Substantia nigra (tissue), 51 donors: ENCODE measurements at places on chromosomes 1 and 21.

- DNase-seq, result no peak
These were observed 66.7 kb downstream of the LBR start for GRCh38 chr1:225361176-225361575.

DNA sequence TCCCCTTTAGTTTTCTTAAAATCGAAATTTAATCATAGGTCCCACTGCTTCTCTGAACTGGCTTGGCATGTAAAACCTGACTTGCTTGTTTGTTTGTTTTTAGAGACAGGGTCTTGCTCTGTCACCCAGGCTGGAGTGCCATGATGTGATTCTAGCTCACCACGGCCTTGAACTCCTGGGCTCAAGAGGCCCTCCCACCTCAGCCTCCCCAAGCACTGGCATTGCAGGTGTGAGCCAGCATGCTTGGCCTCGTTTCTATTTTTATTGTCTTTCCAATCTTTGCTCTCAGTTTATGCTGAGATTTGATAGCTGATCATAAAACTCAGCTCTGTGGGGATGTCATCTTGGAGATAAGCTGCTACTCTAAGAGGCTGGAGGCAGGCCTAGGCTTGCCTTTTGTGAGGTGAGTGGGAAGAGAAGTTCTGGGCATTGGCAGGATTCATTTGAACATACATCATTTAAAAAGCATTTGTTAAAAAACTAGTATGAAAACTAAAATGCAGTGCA is 51.5 kb upstream of the GCLM start:
- DNase-seq, result no peak

DNA sequence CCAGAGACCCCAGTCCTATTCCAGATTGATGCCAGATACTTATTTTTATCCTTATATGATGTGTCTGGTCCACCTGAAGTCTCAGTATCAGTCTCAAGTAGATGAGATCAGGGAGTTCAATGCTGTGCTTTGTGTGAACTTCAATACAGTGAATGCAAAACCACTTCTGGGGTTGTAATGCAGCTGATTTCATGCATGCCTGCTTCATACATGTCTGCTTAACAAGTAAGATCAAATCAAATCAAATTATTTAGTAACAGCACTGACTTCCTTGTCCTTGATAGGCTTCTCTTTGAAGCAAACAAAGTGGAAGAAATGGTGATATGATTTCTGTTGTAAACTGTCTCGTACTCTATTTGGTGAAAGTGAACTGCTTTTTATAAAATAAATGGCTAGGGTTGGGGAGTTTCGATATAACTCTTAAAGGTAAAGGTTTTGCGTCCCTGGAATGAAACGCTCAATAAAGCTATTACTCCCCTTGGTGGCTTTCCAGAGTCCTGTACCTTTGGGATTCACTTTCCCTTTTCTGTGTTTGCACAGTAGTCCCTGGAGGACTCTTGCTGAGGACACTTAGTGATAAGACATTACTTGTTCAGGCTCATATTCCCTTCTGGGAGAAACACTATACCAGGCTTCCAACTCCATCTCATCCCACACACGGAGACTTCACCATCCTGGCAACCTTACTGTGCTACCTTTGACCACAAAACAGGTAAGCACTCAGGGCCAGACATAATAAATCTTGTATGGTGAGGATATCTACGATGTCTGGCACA is 59.3 kb downstream of the FH start:
- DNase-seq, result no peak

DNA sequence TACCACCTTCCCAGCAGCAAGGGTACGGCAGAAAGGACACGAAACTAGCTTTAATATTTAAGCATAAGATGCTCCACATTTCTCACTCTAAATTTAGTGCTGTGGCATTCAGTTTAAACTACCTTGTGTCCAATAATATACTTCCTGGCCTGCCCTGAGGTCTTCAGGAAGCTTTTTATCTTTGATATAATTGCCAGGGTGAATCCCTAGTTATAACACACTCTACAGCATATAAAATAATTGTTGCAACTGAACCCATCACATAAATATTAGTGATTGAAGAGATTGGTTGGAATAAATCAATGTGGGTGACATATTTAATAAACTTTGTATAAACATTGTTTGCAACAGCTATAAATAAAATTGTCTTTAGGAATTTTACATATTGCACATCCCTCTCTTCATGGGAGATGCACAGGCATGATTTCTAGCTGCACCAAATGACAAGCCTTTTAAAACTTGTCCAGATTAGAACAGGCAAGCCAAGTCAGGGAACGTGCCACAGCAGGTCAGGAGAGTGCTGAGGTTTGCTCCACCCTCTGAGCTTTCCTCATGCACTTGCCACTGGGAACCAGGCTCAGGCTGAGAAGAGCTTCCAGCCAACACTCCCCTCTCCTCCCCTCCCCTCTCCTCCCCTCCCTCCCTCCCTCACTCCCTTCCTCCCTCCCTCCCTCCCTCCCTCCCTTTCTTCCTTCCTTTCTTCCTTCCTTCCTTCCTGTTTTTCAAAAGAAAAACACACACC is 623.2 kb upstream of the PKN2 start:
- DNase-seq, result no peak

DNA sequence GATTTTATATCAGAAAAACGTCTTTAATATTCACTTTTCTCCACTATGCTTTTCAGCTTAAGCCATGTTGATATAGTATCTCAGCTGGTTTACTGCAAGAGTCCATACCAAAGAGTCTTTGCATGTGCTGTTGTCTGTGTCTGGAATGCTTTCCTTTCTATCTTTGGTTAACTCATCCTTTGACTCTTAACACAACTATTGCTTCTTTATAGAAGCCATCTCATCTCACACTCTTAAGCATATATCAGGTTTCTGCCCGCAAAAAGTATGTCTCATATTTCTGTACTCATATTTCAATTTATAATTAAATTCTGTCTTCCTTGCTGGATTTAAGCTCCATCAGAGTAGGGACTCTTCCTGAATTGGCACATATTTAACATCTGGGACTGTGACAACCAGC is 220.9 kb upstream of the KCNK2 start:
- no peak for DNase-seq

- DNase-seq, result no peak
These were observed 34.3 kb upstream of the MTF1 start for GRCh38 chr1:37893673-37894072.

- DNase-seq, result no peak
These were observed 194.2 kb upstream of the LRRC7 start for GRCh38 chr1:69373520-69373919.

- DNase-seq, result no peak
These were observed 7.7 kb downstream of the NTPCR start for GRCh38 chr1:232958067-232958466.

DNA sequence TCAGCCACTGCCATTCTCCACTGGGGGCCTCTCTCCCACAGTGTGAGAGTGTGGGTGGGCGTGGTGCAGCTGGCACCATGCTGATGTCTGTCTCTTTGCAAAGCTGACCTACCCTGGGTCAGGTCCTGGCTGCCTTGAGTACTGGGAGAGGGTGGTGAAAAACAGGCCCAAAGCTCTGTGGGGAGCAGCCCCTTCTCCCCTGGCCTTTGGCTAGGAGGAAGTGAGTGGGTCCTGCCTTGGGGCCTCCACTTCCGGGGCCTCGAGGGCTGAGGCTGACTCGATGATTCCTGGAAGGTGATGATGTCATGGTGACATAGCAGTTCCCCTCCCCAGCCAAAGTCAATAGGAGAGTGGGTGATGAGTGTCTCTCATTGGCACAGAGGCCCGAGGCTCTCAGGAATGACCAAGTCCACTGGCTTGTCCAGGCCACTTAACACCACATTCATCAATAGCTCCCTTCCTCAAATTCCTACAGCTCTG is 53.0 kb downstream of the IER5 start:
- no peak for DNase-seq

- DNase-seq, result no peak
These were observed 76.0 kb downstream of the MAN1C1 start for GRCh38 chr1:25692560-25692959.

GRCh38 chr1:165849353-165850133 is 22.1 kb downstream of the UCK2 start:
- DNase-seq, result no peak

- no peak for DNase-seq
These were observed 520.4 kb upstream of the CXADR start for GRCh38 chr21:16992448-16992847.

DNA sequence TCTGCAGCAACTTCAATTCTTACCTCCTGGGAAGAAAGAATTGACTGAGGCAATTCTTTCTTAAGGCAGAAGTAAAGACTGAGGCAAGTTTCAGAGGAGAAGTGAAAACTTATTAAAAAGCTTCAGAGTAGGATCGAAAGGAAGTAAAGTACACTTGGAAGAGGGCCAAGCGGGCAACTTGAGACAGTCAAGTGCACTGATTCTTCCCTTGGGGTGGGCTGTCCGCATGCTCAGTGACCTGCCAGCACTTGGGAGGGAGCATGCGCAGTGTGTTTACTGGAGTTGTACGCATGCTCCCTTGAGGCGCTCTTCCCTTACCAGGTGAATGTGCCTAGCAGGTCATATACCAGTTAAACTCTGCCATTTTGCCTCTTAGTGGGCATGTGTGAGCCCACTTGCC is 55.3 kb upstream of the NBPF3 start:
- peak; percentile 10 for DNase-seq

- DNase-seq, result no peak
These were observed 780 bp downstream of the HIVEP3 start for GRCh38 chr1:41917835-41918449.

GRCh38 chr1:241419986-241420385 is 63.0 kb upstream of the RGS7 start:
- DNase-seq, result no peak

DNA sequence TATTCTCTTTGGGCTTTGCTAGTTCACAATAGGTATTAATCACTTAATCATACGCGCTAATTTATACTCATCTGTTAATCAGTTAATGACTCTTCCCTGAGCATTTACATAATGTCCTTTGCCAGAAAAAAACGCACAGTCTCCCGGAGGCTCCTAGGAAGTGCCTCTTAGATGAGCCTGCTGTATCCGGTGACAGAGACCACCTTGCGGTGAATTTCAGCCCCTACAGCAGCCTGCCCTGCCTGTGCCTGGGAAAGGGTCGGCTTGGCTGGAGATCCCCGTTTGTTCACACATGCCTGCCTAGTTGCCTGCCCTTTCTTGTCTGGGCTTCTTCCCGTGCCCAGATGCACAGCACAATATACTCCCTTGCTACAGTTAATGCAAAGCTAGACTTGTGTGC is 152.9 kb downstream of the ZBTB18 start:
- DNase-seq, result no peak

DNA sequence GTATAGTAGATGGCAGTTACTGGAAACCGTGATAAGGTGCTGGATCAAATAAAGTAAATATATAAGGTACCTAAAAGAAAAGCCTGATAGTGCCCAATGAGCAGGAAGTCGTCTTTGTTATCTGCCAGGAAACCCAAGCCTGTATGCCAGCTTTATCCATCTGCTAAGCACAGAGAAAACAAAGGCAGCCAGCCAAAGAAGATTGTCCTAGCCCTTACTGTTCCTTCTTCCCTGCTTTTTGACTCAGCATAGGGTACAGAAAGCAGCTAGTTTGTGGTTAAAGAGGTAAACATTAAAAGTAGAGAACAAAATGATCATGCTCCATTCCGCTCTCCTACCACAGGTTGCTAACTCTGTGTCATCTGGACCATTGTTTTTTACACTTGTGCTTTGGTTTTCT is 10.1 kb downstream of the KRTAP22-2 start:
- DNase-seq, result no peak

GRCh38 chr1:152869808-152870419 is 8.2 kb upstream of the SMCP start:
- DNase-seq, result peak; percentile 70

- no peak for DNase-seq
These were observed 923 bp upstream of the SHC1 start for GRCh38 chr1:154971341-154971998.

- DNase-seq, result no peak
These were observed 233.9 kb downstream of the DENND1B start for GRCh38 chr1:197541411-197541810.

DNA sequence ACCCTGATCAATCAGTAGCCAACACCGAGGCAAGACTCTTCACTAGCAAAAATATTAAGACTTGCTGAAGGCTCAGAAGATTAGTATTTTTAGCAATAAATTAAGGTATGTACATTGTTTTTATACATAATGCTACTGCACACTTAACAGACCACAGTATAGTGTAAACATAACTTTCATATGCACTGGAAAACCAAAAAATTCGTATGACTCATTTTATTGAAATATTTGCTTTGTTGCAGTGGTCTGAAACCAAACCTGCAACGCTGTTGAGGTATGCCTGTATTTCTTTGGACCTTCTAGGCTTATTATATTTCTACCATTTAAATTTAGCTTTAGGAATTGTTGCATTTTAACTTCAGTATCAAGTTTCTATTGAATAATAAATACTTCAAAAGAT is 65.8 kb upstream of the BCL9 start:
- no peak for DNase-seq

DNA sequence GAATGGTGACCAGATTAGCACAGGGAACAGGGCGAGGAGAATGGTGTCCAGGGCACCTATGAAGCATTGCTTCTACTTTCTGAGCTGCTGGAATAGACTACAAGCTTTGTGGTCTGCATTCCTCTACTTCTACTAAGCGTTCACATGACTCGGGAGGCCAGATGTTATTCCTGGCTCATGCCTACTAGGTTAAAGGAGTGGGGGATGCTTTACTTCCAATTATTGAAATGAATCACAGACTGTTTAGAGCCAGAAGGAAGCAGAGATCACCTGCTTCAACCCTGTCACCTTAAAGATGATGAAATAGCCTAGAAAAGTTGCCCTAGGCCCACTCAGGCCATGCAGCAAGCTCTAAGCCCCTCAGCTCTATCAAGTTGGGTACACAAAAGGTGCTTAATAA is 633.5 kb downstream of the KIF26B start:
- no peak for DNase-seq

GRCh38 chr1:241532864-241533263 is 686 bp downstream of the KMO start:
- no peak for DNase-seq

GRCh38 chr1:61640531-61641530 is 84.1 kb downstream of the TM2D1 start:
- DNase-seq, result no peak

GRCh38 chr1:73162564-73162963 is 880.2 kb upstream of the NEGR1 start:
- no peak for DNase-seq

- peak; percentile 17 for DNase-seq
These were observed 5.1 kb upstream of the SSR2 start for GRCh38 chr1:156025876-156026275.

GRCh38 chr1:18805925-18806849 is 53.3 kb downstream of the TAS1R2 start:
- no peak for DNase-seq

- DNase-seq, result no peak
These were observed 161.6 kb downstream of the GLUL start for GRCh38 chr1:182229921-182230491.

DNA sequence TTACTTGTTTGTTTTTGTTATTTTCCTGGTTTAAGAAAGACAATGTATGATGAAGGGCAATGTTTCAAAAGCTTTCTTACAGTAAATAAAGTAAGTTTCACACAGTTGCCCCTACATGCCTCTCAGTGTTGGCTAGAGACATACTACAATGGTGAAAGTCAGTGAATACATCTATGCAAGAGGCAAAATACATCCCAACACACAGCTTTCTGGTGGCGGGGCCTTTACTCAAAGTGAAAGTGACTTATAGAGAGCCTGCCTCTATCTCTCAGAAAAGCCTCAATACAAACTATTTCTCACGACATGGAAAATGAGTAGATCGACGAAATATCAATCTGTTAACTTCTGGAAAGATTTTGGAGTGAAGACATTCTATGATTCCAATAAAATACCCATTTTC is 122.3 kb downstream of the SLC30A10 start:
- DNase-seq, result no peak
